BJ (cell line): ENCODE measurements at places on chromosomes 4 and X.
A peak's percentile ranks its signal among the peaks of the same experiment; 100 is the strongest.

GRCh38 chrX:96480081-96480480 lies 204.6 kb upstream of the DIAPH2 start:
- peak; percentile 6 for DNase-seq

GRCh38 chr4:83360018-83360417 lies 25.4 kb upstream of the HPSE start:
- DNase-seq, result no peak

DNA sequence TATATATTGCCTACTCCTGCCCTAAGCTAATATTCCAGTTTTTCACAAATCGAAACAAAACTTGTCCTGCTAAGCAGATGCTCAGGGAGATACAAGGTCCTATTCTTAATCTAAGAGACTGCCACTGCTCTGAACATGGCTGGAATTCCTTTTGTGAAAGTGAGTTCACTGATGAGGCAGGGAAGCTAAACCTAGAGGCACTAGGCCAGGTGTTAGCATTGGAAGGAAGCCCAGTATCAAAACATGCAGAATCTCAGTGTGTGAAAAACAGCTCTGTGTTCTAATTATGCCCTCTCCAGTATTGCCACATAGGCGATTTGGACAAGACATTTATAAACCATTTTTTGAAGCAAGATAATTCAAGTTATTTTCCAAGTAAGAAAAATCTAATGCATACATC lies 47.6 kb downstream of the ABCG2 start:
- DNase-seq, result no peak

DNA sequence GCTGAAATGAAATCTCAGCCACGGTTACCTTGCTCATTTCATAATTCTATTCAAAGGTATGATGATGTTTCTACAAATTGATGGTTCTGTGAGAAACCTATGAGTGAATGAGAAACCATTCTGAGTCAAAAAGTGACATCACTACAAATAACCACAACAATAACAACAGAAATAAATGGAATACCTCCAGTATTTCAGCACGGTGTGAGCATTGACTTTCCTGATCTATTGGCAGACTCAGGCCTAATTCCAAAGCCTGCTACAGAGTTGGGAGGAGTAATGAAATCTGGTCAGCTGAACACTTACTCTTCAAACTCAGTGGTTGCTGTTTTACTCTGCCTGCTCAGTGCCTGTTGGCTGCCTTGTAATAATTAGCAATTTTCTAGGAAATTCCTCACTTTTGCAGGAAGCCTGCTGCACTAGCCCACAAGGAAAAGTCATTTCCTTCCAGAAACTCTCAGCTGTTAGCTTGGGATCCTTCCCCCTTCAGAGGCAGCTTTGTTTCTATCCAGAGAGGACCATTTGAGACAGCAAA lies 18.8 kb upstream of the SYNPO2 start:
- DNase-seq, result no peak
